ENCODE measurements at places on chromosomes 4 and X.

- DNase-seq: no peak
These were observed 753.4 kb upstream of the FAM241A start for GRCh38 chr4:111391829-111392228.

DNA sequence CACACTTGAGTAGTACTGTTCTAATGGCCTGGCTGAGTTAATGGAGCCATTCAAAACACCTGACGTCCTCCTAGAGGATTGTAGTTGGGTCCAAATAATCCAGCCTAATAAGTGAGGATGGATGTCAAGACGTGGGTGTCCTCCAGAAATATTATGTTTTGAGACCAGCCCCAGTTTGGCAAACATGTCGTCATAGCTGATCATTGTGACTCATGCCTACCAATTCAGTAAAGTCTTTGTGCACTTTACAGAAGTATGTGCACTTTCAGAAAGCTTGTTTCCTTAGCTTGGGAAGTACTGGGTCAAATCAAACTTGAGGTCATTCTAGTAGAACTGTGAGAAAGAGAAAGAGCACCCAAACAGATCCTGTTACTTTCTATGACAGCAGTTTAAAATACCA lies 37.6 kb upstream of the GLRA2 start:
- DNase-seq: no peak

GRCh38 chrX:20355187-20355586 lies 88.5 kb upstream of the RPS6KA3 start:
- DNase-seq: no peak

DNA sequence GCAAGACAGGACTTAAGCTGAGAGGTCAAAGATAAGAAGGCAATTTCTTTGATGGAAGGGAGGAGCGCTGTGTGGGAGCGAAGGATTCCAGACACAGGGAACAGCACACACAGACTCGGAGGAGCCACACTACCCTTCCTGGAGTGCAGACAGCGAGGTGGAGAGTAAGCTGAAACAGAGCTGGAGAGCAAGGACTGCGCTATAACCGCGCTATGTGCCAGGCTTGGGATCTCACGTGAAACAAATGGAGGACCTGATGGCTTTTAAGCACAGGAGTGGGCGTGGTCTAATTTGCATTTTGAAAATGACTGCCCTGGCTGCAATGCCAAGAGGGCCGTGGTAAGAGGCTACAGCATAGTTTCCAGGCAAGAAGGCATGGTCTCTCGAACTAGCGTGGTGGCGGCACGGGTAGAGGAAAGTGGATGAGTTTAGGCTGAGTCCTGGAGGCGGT lies 113.9 kb upstream of the SORBS2 start:
- no peak for DNase-seq

DNA sequence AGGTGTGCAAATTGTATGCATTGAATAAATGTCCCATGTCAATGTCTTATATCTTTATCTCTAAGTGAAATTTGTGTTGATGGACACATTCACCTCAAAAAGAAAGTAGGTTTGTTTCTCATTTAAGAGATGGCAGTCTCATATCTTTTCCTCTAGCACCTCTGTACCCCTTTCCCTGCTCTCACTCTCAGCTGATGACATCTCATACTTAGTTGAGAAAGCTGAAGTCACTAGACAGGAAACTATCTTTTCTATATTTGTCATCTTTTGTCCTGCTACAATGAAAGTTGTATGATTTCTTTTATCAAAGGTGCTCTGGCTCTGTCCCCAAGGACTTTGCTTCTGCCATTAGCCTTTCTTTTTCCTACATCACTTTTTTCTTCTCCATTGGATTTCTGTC lies 84.0 kb upstream of the GRPR start:
- DNase-seq: no peak

DNA sequence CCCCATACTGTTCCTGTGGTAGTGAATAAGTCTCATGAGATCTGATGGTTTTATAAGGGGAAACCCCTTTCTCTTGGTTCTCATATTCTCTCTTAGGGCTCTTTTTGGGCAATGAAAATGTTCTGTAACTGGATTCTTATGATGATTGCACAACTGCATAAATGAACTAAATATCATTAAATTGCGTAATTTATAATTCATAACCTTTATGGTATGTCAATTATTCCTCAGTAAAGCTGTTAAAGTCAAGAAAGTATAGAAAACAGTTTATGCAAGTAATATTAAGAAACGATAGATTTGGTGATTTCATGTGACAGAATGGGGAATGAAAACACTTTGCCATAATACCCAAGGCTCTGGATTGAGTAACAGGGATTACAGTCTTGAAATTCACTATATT lies 33.5 kb upstream of the SPANXD start:
- DNase-seq: no peak

DNA sequence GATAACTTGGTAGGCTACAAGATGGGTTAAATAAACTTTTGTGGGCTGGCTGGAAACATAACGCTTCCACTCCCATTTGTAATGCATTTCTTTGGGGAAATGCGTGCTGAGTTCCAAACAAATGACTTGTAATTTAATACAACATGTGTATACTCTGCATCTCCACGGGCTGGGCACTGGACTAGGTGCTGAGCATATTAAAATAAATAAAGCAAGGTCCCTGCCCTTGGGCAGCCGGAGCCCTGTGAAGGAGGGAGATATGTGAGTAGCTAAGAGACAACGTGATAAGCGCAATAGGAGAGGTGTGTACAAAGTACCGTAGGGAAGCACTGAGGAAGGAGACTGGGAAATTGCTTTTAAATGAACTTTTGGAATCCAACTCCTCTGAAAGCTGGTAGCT lies 147.2 kb upstream of the RBPJ start:
- no peak for DNase-seq

- no peak for DNase-seq
These were observed 311.6 kb downstream of the GALNTL6 start for GRCh38 chr4:172124656-172125308.

DNA sequence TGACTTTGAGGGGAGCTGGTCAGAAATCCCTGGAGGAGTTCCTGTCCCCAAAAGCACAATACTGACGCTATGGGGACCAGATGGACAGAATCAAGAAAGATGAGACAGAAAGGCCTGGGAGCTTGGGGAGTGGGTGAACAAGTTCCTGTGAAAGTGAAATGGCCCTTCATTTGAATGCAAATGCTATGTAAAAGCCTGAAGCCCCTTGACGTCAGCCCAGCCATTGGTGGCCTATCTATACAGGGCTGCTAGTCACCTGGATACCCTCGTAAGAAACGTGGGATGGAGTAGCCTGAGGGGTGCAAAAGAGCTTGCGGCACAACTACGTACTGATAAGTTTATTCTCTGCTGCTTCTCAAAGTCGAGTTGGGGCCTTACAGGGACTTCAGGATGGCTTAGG lies at the start of gene CDX4:
Gene CDX4 (plus strand): TSS at position 223 of the 400 bp plus-strand sequence. CDS start 201 bp downstream, outside the sequence.
- DNase-seq: no peak

DNA sequence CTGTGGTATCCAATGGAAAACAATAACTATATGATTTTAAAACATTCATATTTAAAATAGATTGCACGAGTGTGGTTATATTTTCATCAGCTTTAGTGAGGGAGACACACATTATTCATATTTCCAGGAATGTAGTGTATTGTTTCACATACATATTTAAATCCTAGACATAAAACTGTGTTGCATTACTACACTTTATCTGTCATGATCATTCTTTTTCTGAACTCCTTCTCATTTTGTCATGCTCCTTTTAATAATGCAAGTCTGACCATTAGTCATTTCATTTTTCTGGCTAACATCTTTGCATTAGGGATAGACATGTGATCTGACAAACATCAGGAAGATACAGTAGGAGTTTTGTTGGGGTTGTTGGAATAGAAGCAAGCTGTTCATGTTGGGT lies 1382.7 kb downstream of the PCDH7 start:
- no peak for DNase-seq

GRCh38 chrX:72141372-72142004 lies 9.8 kb upstream of the RTL5 start:
- DNase-seq: no peak

- peak; percentile 91 for DNase-seq
These were observed 34.5 kb upstream of the RAB33B start for GRCh38 chr4:139419388-139419914.

GRCh38 chr4:122775987-122776836 lies 43.7 kb downstream of the BBS12 start:
- no peak for DNase-seq

DNA sequence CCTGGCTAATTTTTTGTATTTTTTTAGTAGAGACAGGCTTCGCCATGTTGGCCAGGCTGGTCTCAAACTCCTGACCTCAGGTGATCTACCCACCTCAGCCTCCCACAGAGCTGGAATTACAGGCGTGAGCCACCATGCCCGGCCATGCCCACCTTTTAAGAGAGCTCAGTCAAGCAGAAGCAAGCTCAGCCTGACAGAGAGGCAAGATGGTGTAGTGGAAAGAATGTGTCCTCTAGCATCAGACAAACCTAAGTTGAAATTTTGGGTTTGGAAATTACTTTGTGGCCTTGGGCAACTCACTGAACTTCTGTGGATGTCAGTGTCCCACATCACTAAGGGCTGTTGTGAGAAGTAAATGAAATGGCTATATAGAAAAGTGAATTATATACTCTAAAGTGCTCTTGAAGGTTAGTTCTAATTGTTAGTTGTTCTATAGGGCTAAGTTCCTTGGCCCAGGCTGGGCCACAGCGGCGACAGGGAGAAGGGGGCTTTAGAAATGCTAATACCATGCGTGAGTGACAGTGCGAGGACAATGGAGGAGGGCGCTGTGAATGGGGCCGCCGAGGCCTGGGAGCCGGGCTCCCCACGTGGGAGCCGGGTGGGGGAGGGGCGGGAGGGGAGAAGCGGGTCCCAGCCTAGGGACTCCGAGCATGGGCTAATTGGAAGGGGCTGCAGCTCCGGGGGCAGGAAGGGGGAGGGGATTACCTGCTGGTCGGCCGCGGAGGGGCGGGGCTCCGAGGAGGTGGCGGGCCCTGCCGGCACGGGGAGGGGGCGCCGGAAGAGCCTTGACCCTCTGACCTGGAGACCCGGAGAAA lies 15.6 kb downstream of the PJA1 start:
- DNase-seq: peak; percentile 2

All from esophagus muscularis mucosa (tissue), 4 donors.